ENCODE measurements at places on chromosomes 4 and X.
A peak's percentile ranks its signal among the peaks of the same experiment; 100 is the strongest.

- DNase-seq = no peak
Measured at GRCh38 chr4:18134111-18134510, 112.6 kb upstream of the LCORL start.

GRCh38 chr4:124937993-124938392, 225.5 kb upstream of the ANKRD50 start:
- no peak for DNase-seq

- no peak for DNase-seq
Measured at GRCh38 chrX:112822892-112823291, 17.7 kb downstream of the AMOT start.

DNA sequence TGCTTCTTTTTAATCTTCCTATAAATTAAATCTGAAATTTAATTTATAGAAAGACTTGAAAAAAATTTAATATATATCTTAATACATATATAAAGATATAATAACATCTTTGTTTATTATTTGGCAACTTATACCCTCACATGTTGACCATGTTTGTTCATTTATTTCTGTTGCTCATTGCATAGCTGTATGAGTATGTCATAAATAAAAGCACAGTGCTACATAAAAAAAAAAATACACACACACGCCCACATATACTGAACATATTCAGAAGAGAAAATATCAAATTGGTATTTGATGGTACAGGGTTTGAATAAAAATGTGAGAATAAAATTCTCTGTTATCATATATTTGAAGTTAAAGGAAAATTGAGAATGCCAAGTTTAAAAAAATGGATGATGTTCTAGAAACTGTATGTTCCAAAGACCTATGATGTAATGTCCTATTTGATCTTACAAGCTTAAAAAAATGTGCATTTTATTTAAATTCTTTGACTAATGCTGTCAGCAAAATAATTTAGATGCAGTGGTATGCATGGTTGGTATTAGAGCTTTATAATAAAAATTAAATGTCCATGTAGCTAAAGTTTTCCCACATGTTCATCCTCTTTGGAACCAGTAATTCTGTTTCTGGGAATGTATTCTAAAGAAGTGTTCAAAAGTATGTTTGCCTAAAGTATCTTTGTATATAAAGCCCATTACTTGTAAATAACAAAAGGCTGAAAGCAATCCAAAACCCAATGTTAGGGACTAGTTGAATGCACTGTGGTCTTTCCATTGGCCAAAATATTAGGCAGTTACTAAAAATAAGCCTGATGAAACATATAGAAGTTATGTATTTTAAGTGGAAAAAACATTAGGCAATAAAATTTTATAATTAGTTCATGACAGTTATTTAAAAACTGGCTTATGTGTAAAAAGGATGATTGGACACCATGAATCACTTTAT, 12.9 kb downstream of the TMEM184C start:
- DNase-seq = no peak

DNA sequence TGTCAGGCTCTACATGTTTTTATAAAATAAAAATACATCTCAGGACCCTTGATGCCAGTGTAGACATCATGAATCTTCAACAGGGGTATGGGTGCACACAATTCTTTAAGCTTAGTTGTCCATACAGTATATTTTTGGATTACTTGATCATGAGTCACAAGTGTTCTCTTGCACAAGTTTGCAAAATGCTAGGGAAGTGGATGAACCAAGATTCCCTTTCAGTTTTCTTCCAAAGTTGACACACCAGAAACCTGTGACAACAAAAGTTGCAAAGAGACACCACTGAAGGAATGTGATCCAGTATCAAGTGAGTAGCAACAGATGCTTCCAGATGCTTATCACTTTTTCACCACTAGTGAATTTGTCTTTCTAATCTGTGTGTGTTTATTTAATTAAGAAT, 1021.2 kb downstream of the PCDH7 start:
- DNase-seq = peak; percentile 35

- DNase-seq = no peak
Measured at GRCh38 chrX:122248681-122249080, 935.4 kb upstream of the GRIA3 start.

- peak; percentile 53 for DNase-seq
Measured at GRCh38 chrX:104351173-104351769, 96.5 kb upstream of the ESX1 start.

DNA sequence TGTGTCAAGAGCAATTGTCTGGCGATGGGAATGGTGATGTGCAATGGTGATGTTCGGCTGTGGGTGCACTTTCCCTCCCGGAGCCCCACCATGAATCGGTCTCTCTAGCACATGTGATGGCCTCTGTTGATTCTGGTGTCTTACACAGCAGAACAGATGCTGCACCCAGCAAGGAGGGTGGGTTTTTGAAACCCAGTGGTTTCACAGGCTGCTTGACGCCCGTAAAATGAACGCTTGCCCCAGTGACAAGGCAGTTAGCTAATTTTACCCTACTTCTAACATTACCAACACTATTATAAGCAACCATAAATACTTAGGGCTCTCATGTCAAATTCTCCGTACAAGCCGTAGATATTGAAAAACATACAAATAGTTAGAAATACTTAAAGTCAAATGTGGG, 5.9 kb upstream of the ANOS1 start:
- no peak for DNase-seq

DNA sequence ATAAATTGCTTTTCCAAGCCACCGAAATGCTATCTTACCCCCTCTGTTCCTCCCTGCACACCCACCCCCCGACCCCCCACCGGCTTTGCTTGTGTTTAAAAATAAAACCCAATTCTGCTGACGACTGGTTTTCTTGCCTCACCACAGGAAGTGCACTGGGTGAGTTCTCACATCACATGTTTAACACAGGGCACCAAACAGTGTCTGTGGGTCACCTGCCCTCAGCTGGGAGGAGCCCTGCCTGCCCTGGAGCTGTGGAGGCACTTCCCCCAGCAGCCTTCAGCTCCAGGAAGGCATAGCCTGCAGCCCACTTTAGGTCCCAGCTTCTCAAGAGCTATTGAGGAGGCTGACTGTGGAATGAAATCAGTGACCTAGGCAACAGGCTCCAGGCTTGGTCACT, 8.8 kb downstream of the TMEM255A start:
- peak; percentile 66 for DNase-seq

DNA sequence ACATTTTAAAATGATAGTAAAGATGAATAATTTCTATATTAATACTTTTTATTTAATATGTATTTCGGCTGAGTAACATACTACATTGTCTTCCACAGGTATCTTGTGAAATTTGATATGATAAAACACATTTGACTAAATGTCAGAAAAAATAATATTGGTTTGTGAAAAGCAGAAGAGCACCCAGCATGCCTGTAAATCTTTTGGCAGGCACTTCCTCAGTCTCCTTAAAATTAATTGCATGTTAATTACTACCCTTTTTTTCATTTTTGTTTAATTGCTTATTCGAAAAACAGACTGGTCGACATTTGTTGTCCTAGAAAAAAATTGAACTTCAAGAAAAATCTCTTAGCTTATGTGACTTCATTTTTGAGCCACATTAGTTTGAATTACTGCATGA, 40.6 kb downstream of the CLCN3 start:
- DNase-seq = peak; percentile 6

GRCh38 chrX:48999030-48999429, 3.0 kb downstream of the GRIPAP1 start:
- DNase-seq = no peak

- no peak for DNase-seq
Measured at GRCh38 chrX:69153060-69153730, 12.1 kb downstream of the PJA1 start.

GRCh38 chr4:8082517-8083055, 76.0 kb downstream of the ABLIM2 start:
- no peak for DNase-seq

GRCh38 chr4:6047130-6047673, 29.0 kb upstream of the C4orf50 start:
- no peak for DNase-seq

- no peak for DNase-seq
Measured at GRCh38 chrX:49233176-49233575, at the start of gene CACNA1F. TSS of gene CACNA1F (minus strand) at chrX:49233340. CDS start at chrX:49233309, 31 bp downstream.

DNA sequence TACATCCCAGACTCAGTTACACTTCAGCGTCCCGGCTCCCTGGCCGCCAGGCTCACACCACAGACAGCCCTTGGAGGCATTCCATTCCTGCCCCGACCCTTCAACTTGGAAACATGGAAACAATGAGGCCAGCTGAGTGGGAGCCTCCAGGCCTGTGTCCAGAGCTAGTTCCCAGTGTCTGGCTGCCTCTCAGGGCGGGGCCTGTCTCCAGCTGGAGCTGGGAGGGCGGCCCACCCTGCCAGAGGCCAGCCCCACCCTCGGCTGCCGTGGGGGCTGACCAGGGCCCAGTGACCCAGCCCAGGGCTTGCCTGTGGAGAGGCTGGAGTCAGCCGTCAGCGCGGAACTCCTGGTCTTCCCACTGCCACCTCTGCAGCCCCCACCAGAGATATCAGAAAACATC, 37.4 kb upstream of the SPON2 start:
- DNase-seq = no peak

DNA sequence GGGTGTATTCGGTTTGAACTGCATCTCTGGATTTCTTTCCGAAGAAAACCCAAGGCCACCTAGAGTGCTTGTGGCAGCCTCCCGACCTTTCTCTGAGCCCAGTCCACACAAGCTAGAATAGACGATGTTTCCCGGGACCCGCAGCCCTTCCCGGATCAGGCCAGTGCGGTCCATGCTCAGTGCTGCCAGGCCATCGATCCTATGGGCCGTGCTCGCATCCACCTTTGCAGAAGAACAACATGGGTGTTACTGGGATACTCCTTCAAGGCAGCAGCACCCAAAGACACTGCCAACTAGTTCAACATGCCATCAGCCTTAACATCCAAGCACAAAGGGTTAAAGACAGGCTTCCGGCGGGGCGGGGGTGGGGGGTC, 22.8 kb downstream of the BCOR start:
- DNase-seq = no peak

- DNase-seq = no peak
Measured at GRCh38 chr4:67456577-67457196, 88.6 kb downstream of the CENPC start.

DNA sequence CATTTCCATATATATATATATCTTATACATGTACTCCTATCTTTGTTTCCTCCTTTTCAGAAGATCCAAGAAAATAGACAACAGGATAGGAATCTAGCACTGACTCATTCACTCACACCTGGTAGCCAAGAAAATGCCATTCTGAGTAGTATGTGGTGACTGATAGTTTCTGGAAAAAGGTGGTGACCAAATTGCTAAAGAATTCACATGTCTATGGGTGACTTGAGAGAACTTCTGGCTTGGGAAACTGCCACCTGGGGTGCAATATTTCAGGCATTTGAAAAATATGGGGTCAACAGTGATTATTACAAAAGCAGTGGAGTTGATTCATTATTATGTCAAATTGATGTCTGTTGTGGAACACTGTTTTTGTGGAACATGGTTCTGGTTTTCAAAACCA, 605.1 kb downstream of the PCDH18 start:
- DNase-seq = no peak

GRCh38 chr4:37338972-37339371, 94.4 kb downstream of the NWD2 start:
- no peak for DNase-seq

- no peak for DNase-seq
Measured at GRCh38 chrX:64976673-64977040, 407 bp upstream of the ZC4H2 start.

- peak; percentile 79 for DNase-seq
Measured at GRCh38 chr4:105715692-105716278, 7.2 kb downstream of the GSTCD start.

DNA sequence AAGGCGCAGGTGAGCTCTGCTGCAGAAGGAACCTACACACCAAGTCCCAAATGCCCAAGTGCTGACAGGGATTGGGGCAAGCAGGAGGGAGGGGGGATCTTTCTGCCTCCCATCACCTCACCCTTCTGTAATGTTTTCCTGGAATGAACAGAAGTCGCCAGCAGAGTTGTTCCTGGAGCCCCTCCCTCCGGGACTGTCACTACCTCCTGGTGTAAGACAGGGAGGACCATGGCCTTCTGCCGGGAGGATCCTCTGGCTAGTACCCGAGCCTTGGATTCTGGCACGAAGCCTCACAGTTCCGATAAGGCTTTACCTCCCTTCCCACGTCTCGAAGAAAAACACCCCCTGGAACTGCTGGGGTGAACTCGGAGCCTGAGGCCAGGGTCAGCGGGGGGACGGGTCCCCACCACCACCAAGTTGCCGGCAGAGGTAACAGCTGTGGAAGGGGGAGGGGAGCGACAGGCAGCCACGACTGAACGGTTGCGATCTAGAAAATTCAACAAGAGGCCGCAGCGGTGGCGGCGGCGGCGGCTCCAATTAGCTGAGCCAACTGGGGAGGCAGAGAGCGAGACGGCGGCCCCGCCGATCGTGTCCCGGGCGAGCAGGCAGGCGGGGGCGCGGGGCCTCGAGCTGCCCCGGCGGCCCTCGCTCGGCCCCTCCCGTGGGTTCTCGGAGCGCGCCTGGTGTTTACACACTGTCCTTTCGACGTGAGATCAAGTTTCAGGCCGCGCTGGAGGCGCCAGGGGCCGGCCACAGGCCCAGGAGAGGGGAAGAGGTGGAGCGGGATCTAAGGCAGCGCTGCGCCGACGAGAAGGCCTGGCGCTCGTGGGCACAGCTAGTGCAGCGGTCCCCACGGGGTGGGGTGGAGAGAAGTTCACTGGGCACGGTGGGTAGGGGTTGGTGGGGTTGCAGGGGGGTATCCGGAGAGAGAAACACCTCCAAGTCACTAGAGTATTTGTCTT, 53.7 kb upstream of the BCOR start:
- no peak for DNase-seq

DNA sequence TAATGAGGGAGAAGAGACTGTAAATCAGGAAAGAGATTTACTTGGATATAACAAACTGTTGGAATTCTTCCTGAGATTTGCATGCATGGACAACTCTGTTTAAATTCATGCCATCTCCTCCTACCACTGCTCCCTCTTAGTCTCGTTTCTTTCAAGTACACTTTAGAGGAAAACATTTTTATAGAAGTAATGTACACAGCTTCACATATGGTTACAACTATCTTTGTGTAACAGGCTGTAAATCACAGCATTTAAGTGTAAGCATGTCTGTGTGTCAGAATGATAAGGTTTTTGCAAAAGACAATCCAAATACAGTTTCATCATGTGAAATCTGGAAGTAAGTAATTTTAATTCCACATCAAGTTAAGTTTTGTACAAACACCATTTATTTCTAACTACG, 21.5 kb upstream of the ENPEP start:
- no peak for DNase-seq

GRCh38 chr4:85496126-85496849, 21.3 kb downstream of the ARHGAP24 start:
- no peak for DNase-seq

Measured in inflammatory macrophage treated with lipopolysaccharide for 1 hour (primary cell).